Epithelial cell of proximal tubule (primary cell): ENCODE measurements at places on chromosomes 16 and 17. TPM values are rescaled to one million over a fixed set of nuclear protein-coding genes. Genes with fewer than 3 reads are reported as not detected.
A peak's percentile ranks its signal among the peaks of the same experiment; 100 is the strongest.

The INCA1 gene
- total RNA-seq, result 0.14 TPM in 1 of 2 replicates, not detected in the other

DNA sequence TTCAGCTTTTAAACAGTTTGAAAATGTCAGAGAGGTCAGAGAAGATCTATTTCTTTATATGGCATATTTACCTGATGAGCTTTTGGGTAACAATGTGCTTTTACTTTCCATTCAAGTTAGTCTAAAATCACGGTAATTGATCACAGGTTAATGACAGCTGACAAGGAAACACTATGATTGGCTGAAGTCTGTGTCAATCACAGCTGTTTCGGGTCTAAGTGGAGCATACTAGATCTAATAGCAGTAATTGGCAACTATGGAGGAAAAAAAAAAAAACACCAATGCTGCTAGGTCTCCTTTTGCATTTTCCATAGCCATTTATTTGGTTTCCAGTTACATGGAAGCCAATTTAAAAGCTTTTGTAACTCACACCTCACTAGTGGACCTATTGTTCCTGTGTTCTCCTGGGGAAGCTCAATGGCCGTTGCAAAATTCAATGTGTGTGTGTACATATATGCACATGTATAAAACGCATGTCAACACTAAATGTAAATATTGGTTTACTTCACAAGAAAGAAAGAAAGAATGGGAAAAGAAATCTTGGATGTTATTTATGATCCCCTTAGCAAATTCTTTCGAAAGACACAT is 568.3 kb upstream of the ZFHX3 start:
- DNase-seq, result no peak

DNA sequence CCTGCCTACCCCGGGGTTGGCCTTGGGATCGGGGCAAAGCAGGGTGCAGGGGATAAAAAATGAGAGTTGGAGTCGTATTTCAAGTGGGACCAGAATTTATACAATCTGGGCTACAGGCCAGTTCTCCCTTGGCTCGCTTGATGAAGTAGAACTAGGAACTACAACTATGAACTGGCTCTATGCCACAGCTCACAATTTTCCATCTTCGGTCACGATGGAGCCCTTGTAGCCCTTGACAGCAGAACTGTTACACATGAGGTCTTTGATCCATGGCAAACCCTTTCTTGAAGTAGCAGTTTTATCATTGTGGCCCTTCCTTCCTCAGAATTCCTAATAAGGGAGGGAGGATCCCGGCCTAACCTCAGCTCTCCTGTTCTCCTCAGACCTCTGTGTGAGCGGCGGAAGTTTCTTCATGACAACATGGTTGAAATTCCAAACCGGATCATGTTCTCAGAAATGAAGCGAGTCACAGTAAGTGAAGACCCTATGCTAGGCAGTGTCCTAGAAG is 17.1 kb downstream of the LIG3 start:
- peak; percentile 51 for DNase-seq

GRCh38 chr16:57273359-57273758 is 11.1 kb downstream of the PLLP start:
- no peak for DNase-seq

DNA sequence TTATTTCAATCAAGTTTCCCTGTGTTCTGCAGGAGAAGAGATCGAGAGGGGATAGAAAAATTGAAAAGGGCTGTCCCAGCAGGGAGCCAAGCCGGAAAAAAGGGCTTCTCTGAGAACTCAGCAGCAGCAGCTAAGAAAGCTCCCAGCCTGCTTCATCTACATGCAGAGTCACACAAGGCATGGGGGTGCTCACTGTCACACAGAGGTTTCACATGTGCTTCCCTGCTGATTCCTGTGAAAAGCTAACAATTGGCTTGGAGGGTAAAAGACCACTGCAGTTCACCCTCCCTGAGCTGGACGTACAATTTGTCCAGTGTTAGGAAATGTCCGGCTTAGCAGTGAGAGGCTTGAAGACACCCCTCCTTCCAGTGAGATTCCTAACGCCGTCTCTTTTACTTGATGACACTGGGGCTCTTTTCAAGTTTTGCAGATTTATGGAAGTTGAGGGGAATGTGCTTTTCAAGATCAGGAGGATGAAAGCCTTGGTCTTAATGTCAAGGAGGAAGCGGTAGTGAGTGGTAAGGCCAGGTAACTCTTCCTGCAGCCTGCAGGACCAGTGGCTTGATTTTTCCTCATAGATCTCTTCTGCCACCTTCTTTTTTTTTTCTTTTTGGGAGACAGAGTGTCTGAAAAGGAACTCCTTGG is 85.6 kb downstream of the WNT3 start:
- DNase-seq, result no peak

GRCh38 chr17:44880062-44880461 is 19.2 kb downstream of the EFTUD2 start:
- no peak for DNase-seq

The CACNG1 gene
- not detected in 2 replicates for total RNA-seq

DNA sequence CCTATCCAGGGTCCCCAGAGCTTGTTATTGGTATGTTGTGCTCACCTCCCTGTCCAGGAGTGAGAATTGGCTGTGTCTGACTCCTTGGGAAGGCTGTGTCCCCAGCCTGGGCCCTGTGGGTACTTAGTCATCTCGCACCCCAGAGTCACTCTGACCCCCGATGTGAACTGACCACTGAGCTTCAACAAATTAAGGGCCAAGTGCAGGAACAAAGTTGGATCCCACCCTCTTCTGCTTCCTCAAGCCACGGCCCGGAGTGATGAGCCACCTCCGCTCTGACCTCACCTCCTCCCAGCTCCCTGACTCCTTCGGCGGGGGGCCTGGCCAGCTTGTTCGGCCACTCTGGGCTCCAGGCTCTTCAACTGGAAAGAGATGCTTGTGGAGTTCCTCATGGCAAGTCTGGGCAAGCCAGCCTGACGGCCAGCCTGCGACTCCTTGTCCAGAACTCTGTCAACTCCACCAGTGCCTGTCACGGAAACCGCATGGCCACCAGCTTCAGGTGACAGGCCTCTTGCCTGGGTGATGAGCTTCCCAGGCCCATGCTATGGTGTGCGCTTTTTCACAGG is 22.3 kb upstream of the MPRIP start:
- DNase-seq, result no peak

GRCh38 chr16:84992717-84993075 is 18.6 kb downstream of the ZDHHC7 start:
- no peak for DNase-seq

The NPW gene
- total RNA-seq, result 0.46 and 2.4 TPM in 2 replicates

The NR1D1 gene
- total RNA-seq, result 0.40 and 1.2 TPM in 2 replicates

- no peak for DNase-seq
These were observed 5.0 kb downstream of the ZNF688 start for GRCh38 chr16:30566531-30566930.
